Psoas muscle (tissue), 8 donors: ENCODE measurements at places on chromosomes 1 and 21. TPM values are rescaled to one million over a fixed set of nuclear protein-coding genes. Genes with fewer than 3 reads are reported as not detected.

DNA sequence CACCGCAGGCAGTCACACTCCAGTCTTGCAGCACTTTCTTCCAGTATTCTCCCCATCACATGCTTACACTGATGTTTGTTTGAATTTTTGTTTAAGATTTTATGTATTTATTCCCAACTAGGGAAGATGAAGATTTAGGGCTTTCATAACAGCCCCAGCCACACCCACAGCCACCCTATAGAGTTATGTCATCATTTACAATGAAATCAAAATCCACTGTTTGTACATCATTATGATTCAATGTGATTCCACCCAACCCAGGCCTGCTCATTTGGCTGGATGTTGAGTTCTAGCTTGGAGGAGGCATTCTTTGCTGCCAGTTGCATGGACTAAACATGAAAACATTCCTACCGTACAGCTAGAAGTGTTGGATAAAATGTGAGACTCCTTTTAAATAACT, 35.8 kb downstream of the RIPK4 start:
- no peaks in the 10 kb centered on the region for H3K36me3 ChIP-seq
- H3K27ac ChIP-seq: no peak overlapping the region
- H3K4me1 ChIP-seq: no peaks in the 10 kb centered on the region
- DNase-seq: no peak
- H3K27me3 ChIP-seq: peaks cover 6% of the 10 kb centered on the region
- no peak overlapping the region for H3K4me3 ChIP-seq

DNA sequence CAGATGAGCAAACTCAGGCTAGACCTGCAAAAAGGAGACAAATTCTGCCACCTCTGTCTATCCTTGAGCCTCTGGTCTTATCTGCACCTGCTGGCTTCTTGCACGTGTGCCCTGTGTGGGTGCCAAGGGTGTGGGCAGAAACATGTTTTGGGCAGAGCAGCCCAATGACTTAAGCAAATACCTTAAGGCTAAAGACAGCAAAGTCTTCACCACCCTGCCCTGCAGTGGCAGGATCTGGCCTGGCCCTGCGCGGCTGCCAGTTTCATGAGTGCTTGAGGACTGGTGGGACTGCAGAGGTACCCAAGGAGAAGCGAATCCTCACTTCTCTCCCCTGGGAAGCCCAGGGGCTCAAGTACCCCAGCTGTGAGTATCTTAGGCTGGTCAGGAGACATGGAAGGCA, 3.8 kb upstream of the SLC26A9 start:
- no peak overlapping the region for H3K27ac ChIP-seq
- no peak overlapping the region for H3K4me3 ChIP-seq
- no peak for DNase-seq

DNA sequence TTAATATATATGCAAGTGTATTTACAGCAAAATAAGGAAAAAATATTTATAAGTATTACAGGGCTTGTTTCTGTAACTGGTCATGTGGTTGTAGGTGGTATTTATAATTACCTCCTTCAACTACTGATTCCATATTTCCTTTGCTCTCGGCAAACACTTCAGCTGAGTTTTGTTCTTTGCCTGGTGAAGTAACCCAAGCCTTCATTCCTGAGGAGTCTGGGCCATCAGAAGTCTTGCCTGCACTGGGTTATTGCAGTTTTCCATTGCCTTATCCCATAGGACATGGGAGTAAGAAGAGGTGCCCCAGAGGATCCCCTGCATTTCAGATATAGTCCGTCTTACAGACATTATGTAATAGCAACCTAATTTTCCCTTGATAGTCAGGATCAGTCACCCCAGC, 23.8 kb downstream of the MARK1 start:
- no peak overlapping the region for H3K4me3 ChIP-seq
- no peaks in the 10 kb centered on the region for H3K4me1 ChIP-seq
- no peak for DNase-seq
- no peaks in the 10 kb centered on the region for H3K27me3 ChIP-seq

Gene MPL
- not detected for total RNA-seq

Gene AQP10
- not detected for total RNA-seq

DNA sequence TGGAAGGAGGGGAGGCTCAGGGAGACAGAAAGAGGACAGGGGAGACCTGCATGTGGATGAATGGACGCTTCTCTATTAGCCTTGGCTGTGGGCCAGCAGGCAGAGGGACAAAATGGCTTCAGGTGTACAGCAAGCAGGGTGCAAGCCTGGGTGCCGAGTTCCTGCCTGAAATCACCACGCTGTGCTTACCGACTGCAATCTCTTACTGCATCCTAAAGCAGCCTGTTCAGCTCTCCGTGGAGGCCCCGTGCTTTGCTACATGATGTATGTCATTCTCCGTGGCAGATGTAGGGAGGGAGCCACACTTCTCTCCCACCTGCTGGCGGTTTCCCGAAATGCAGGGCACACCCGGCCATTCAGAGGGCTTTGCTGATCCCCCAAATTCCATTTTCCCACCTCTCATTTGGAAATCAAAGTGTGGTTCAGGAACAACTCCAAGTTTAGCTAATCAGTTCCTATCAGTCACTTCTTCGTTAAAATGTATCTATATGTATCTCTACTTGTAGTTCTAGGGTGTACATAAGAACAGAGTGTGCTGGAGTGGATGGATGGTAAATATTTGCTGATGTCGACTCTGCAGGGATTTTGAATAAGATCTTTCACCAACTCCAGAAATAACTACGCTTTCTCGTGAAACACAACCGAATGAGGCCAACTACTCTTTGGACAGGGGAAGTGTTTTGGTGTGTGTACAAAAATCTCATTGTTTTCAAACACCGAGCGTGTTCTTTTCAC, 122.3 kb upstream of the BACE2 start:
- no peaks in the 10 kb centered on the region for H3K4me1 ChIP-seq
- H3K4me3 ChIP-seq: no peak overlapping the region
- H3K27ac ChIP-seq: no peak overlapping the region

Gene PADI2
- total RNA-seq: 358 TPM

Gene SLC39A1
- total RNA-seq: 58.2 TPM

GRCh38 chr1:62840555-62840954, 56.6 kb downstream of the ATG4C start:
- H3K4me1 ChIP-seq: no peaks in the 10 kb centered on the region
- no peak overlapping the region for H3K4me3 ChIP-seq
- H3K27ac ChIP-seq: no peak overlapping the region
- no peaks in the 10 kb centered on the region for H3K27me3 ChIP-seq
- no peaks in the 10 kb centered on the region for H3K36me3 ChIP-seq

Gene LCA5L
- 5.3 TPM for total RNA-seq

- H3K36me3 ChIP-seq: peaks cover 15% of the 10 kb centered on the region
- H3K27me3 ChIP-seq: no peaks in the 10 kb centered on the region
- H3K4me3 ChIP-seq: no peak overlapping the region
- DNase-seq: no peak
- peaks cover 59% of the 10 kb centered on the region for H3K4me1 ChIP-seq
These were observed 173.6 kb upstream of the SGIP1 start for GRCh38 chr1:66360285-66360724.

Gene RGL1
- 6.8 TPM for total RNA-seq

Gene OR10Z1
- not detected for total RNA-seq

GRCh38 chr1:65221638-65222339, 73.8 kb downstream of the AK4 start:
- no peaks in the 10 kb centered on the region for H3K27me3 ChIP-seq
- H3K4me1 ChIP-seq: no peaks in the 10 kb centered on the region
- H3K4me3 ChIP-seq: no peak overlapping the region
- H3K36me3 ChIP-seq: no peaks in the 10 kb centered on the region
- no peak overlapping the region for H3K27ac ChIP-seq

DNA sequence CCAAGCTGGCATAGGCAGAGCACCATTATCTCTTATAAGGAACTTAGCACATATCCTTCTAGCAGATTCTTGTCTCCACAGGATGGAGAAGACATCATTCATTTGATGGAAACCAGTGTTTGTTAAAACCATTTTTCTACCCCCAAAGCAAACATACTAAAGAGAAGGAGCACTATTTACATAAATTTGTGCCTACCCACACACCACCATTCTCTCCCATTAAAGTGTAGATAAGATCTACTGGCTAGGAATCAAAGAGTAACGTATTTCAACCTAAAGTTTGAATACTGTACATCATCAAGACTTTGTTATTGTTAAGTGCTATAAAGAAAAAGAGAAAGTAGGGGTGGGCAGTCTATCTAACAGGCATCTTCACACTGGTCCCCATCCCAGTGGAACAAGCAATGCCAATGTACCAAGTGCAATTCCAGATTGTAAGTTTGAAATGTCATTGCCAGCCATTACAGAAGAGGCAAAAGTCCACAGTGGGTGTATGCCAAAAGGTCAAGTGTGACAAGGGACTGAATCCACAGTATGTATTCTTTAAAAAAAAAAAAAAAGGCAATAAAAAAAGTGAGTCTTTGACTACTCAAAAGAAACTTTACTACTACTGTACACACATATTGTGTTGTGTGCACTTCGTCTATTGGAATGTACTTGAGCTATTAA, 18.8 kb downstream of the CCSAP start:
- H3K4me3 ChIP-seq: no peak overlapping the region
- peaks cover 78% of the 10 kb centered on the region for H3K36me3 ChIP-seq
- no peak for DNase-seq
- H3K4me1 ChIP-seq: no peaks in the 10 kb centered on the region
- H3K27me3 ChIP-seq: no peaks in the 10 kb centered on the region

Gene COL11A1
- 0.62 TPM for total RNA-seq

Gene GCSAML
- not detected for total RNA-seq

- H3K27ac ChIP-seq: no peak overlapping the region
- no peaks in the 10 kb centered on the region for H3K36me3 ChIP-seq
- H3K4me1 ChIP-seq: no peaks in the 10 kb centered on the region
- H3K4me3 ChIP-seq: no peak overlapping the region
- no peaks in the 10 kb centered on the region for H3K27me3 ChIP-seq
These were observed 218.9 kb downstream of the CRB1 start for GRCh38 chr1:197486946-197487345.
